ENCODE measurements at places on chromosomes 4 and X.

DNA sequence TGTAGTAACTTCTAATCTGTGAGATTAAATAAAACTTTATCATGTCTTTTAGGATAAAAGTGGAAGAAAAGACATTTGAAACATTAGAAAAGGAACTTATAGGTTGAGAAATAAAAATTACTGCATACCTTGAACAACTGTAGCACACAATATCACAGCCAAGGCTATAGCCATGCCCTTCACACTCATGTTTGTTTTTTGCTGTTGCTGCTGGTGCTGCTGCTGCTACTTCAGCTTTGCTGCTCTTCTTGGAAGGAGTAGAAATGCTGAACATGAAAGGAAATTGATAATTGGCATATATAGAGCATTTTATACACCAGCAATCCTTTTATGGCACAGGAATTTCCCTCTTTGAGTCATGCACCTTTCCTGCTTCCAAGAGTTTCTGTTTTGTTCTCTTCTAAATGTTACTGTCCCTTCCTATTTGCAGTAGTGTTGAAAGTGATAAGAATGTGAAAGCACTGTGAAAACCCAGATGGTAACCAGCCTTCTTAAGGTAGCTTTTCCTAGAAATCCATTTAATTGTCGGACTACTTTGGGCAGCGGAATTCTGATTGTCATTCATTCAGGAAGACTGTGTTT lies at the start of gene CXCL11:
TSS of gene CXCL11 (minus strand) at position 272 of the 582 bp plus-strand sequence. CDS start at position 189, 83 bp downstream.
- no peak for DNase-seq

DNA sequence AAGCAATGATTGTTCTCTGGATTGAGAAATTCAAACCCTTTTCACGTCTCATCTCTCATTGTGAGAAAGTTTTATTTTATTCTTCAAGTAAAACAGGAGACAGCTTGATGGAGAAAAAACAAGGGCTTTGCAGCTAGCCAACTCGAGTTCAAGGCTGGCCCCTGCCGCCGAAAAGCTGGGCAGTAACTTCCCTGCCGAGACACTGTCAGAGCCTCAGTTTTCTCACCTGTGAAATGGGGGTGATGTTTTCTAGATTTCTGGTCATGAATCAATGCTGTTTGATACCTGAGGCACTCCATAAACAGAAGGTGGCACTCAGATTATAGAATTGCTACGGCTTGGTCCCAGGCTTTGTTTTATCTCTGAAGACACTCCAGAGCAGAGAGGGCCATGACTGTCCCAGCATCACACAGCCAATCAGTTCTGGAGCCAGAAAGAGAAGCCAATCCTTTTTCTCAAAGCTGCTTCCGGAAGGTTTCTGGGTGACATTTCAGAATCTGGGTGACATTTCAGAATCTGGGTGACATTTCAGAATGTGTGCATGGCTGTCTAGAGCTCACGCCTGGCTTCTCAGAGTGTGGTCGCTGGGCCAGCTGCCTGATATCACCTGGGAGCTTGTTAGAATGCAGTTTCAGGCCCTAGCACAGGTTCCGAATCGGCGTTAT lies 33.2 kb downstream of the HMX1 start:
- DNase-seq, result no peak

- DNase-seq, result no peak
Observed at GRCh38 chrX:38260231-38260630, 39.6 kb upstream of the SRPX start.

DNA sequence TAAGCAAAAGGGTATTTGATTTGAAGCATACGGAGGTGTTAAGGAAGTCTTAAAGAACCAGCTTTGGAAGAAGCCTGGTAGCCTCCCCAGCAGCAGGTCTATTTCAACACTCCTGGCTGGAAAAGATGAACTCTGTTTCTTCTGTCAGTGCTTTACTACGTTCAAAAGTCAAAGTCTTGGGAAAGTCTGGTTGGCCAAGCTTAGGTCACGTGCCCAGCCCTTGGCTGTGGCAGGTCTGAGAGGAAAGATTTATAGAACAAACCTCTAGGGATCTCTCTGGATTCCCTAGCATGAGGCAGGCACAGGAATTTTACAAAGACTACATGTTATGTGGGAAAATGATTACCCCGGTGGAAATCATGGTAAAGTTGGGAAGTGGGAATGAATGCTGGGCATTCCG lies 8.6 kb upstream of the ARHGAP10 start:
- no peak for DNase-seq

DNA sequence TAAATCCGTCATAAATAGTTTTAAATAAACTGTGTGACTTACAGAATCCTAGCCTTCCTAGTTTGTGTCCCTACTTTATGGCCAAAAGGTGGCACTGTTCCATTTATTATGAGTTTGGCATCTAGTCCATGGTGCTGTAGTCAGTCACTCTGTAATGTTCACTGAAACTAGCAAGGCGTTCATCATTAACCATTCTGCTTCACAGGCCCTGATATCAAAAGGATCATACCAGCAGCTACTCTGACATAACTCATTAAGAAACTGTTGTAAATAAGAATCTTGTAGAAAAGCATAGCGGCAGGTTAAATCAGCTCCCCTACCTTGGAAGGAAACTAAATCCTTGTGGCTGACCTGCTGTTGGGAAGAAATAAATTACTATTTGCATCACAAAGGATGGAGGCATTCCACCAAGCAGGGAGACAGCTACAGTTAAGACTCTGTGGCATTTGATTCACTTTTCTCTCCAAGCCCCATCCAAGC lies 919.6 kb upstream of the DIAPH2 start:
- no peak for DNase-seq

DNA sequence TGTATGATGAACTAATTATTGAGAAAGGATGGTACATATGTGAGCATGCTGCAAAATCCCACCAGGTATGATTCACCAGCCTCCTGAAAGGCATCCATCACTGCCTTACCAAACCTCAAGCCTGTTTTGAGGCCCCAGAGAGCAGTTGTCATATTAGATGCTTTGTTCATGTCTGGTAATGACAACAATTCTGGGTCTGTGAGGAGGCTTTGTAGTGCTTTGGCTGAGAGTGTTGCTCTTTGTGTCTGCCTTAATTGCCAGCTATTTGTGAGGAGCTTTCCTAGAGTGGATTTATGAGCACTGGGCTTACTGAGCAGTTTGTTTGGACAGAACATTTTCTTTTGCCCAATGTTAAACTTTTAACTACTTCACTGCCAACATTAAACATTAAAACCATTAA lies 69.2 kb downstream of the HEPH start:
- no peak for DNase-seq

DNA sequence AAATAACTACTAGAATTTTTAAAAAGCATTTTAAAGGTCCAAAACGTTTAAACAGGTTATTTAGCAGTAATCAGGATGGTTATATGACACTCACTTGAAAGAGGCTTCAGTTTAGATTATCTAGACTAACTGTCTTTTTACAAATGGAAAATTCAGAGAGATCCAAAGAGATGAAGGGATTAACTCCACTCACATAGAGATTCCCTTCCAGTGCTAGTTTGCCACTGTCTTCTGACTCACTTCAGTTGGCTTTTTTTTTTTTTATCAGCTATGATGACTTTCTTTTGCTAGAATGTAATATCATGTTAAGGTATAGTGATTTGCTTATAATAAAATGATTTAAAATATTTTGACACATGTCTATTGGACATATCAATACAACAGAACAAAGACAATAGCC lies 43.8 kb downstream of the GALNT7 start:
- DNase-seq, result no peak

DNA sequence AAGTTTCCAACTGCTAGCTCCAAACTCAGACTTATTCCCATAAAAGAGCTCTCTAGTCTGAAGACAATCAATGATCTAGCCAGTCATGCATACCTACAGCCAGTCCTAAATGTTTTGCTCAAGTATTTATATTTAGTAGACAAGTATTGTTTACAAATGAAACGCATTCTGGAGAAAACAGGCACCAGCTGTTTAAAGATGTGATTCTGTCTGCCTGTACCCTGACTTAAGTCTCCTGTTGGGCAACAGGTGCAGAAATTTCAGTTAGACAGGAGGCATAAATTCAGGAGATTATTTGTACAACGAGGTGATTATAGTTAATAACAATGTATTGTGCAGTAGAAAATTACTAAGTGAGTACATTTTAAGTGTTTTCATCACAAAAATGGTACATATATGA lies 28.9 kb downstream of the LNX1 start:
- no peak for DNase-seq

GRCh38 chr4:153816542-153816941 lies 27.7 kb upstream of the SFRP2 start:
- DNase-seq, result no peak

DNA sequence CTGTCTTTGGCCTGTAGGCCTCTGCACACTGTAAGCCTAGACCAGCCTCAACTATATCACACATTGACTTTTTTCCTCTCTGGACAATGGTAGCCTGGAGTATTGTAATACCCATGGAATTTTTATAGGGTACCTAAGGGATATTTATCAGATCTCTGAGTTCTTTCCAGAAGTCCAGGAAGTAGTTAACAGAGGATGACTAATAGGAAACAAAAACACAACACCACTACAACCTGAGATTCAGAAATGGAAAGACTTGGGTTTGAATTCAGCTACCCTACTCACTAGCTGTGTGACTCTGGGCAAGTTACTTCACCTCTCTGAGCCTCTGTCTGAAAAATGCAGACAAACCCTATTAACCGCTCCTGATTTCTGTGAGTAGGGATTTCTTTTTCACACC lies 7.7 kb upstream of the STX18 start:
- DNase-seq, result no peak

- no peak for DNase-seq
Observed at GRCh38 chrX:9515973-9516538, 51.2 kb downstream of the TBL1X start.

- DNase-seq, result no peak
Observed at GRCh38 chr4:107705742-107706556, 14.1 kb downstream of the PAPSS1 start.

- no peak for DNase-seq
Observed at GRCh38 chrX:18017411-18017810, 156.3 kb upstream of the RAI2 start.

Data from naive thymus-derived CD8-positive, alpha-beta T cell (primary cell).